ENCODE measurements at places on chromosomes 7 and 10. TPM values are rescaled to one million over a fixed set of nuclear protein-coding genes. Genes with fewer than 3 reads are reported as not detected.

- DNase-seq, result no peak
Observed at GRCh38 chr10:120493411-120494312, 36.6 kb downstream of the PLPP4 start.

DNA sequence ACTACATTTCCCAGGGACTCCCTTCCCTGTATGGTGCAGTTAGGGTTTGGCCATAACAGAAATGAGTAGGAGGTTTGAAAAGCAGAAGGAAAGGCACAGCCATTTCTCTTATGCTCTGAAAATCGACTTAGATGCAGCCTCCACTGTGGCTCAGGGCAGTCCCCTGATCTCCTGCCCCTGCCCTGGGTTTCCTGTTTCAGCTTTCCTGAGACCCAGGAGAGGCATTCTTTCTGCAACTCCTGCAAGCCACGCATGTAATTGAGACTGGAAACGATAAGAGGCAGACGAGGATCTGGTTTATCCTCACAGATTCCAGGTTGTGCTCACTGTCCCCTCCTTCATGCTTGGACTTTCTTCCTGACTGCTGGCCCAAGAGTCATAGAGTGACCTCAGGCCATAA lies 461.2 kb upstream of the VSTM2A start:
- DNase-seq, result no peak

- DNase-seq, result no peak
Observed at GRCh38 chr7:32250471-32251260, 180.5 kb upstream of the PDE1C start.

Gene PROSER2
- 7.5 TPM for total RNA-seq

Gene LIPF
- not detected for total RNA-seq

Data from neural crest cell (in vitro differentiated cells).